ENCODE measurements at places on chromosomes 1 and 21.

DNA sequence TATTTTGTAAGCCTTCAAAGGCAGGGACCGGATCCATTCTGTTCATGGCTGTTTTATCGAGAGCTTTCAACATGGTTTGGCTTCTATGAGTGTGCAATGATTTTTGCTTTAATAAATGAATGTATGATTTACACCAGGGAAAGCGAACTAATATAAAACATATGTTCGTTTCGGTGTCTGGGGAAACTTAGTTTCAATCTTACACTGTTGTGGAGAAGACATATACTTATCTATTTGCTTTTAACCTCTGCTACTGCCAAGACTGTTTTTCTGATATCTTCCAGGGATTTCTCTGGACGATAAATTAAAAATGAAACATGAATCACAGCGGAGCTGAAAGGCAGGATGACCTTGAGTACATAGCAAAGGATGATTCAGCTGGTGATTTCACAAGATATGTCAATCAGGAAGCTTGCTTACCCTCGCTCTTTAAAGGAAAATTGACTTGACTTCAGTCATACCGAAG, 14.7 kb upstream of the CYYR1 start:
- DNase-seq = no peak

DNA sequence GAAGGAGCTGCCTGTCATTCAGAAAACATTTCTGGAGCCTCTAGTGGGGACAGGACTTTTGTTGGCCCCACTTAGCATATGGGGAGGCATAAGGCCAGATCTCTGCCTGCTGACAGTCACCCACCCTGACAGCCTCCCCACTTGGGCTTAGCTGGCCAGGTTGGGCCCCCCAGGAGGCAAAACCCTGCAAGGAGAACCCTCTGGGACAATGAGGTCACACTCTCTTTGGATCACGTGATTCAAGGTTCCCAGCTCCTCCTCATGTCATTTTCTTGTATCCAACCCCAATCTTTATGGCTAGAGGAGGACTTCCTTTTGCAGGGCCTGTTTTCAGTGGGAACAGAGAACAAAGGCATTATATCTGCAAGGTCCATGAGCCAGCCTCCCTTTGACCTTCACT, 60.0 kb downstream of the NAV1 start:
- no peak for DNase-seq

DNA sequence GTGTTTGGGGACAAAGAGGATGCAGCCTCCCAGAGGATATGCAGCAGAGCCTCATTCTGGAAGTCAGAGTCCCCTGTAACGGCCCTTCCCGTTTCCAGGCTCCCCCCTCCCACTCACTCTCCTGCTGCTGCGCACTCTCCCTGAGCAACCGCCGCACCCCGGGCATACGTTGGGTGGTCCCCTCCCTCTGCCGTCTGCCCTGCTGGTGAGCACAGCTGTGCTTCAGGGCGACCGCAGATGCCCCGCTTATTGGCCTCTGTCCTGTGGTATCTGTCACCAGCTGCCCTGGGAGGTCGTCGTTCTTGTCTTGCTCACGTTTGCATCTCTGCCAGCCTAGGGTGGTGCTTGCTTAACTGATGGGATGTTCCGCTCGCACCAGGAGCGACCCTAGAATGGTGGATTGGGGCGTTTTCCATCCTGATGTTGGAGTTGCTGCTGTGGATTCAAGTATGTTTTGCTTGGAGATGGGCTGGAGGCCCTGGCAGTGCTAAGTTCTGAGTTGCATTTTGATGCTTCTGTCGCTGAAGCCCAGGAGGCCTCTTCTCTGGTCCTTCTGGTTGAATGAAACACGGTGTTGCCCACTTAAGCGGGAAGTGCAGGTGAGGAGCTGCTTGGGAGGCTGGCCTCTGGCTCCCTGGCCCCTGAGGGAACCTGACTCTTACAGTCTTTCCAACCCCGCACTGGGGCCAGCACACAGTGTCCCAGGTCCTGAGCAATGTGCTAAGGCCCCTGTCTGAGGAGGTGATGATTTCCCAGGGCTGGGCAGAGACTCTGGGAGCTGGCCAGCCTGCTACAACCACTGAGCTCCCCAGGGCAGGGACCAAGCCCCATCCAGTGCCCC, 3.2 kb downstream of the TMEM201 start:
- no peak for DNase-seq

DNA sequence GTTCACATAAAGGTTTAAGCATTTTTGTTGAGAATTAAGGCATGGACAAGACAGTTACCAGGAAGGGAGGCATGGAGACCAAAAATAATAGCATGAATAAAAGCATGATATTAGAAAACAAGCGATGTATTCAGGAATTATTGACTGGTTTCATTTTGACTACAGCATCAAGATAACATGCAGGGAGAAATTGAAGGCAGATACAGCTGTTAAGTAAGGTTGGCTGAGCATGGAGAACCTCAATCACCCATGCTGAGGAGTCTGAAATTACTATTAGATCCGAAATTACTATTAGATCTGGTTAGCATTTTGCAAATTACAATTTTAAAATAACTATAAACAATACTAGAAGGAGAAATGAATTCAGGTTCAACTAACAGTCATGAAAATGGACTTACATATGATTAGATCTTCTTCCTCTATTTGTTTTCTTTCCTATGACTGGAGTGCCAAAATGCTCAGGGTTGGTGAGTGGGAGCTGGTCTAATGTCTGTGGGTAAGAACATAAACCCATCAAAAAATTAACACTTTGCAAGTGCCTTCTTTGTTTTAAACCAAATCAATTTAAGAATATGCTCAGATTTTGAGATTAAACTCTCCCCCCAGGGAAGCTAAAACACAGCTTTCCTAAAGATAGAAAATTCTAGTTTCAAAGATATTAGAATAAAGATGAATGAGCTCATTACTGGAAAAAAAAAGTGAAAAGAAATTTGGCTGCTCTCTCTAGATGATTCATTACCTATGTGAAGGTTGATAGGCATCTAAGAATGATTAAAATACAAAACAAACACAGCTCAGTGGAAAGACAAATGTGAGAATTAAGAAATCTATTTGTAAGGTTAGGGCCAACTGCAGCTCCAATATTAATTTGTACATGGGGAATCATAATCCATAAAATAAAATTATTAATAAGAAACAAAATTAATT, 81.7 kb downstream of the ARID4B start:
- no peak for DNase-seq

DNA sequence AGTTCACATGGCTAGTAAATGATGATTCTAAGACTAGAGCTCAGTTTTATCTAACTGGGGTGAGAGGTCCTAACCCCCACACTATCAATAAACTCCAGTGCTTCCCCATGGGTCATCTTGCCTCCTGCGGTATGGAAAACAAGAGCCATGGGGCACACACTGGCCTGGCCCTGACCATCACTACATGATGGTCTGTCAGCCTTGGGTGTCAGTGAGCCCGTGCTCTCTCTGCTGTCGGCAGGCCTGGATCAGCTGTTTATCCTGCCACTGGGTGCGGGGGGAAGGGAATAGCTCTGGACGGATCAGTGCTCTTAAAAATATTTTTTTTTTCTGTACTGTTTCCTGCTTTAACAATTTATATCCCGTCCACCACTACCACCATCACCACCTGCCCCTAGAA, 255.0 kb upstream of the ADGRL2 start:
- no peak for DNase-seq

- no peak for DNase-seq
Measured at GRCh38 chr1:226576601-226577000, 28.0 kb downstream of the STUM start.

DNA sequence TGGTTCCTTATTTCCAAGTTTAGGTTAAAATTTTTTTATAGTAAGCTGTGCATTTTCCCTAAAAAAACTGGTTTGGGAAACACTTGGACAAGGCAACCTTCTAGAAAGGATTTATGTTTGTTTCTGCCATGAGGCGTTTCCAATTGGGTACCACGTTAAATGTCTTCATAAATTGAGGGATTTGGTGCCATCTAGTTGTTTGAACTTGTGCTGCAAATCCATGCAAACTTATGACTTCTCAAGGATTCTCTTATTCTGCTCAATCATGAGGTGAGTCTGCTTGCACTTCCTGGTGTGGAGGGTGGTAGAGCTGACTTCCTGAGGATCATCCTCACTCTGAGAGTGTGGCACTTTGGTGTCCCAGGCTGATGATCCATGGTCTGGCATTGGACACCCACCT, 123.3 kb downstream of the PCNX2 start:
- no peak for DNase-seq

All from stimulated activated CD4-positive, alpha-beta T cell treated with anti-CD3 and anti-CD28 coated beads, Interleukin-2, amount 100 ng/mL, for 24 hours (primary cell).